ENCODE measurements at places on chromosomes 5 and 9.

- DNase-seq, result no peak
Measured at GRCh38 chr9:126420135-126420534, 93.5 kb downstream of the MVB12B start.

GRCh38 chr9:88533951-88534455, 975 bp upstream of the NXNL2 start:
- DNase-seq, result no peak

- no peak for DNase-seq
Measured at GRCh38 chr5:93909356-93909755, 168.0 kb upstream of the POU5F2 start.

GRCh38 chr9:3001311-3001710, 157.4 kb upstream of the PUM3 start:
- no peak for DNase-seq

DNA sequence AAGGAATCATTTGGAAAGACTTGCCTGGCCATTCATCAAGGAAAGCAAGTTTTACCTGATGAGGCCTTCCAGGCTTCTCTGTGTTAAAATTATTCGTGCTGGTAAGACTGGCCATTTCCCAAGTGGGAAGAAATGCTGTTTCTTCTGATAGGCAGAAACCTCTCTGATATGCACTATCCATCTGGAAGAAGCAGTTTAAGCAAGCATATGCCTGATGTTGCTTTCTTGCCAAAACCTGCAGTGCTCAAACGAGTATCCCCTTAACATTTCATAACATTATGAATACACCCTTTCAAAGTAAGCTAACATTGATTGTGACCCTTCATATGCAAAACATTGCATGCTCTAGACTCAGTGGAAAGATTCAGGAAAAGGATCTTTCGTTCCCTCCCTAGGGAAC, 36.0 kb upstream of the PRLR start:
- DNase-seq, result no peak

- no peak for DNase-seq
Measured at GRCh38 chr9:135034106-135034505, 53.4 kb upstream of the OLFM1 start.

GRCh38 chr5:117118499-117118898, 543.9 kb upstream of the SEMA6A start:
- no peak for DNase-seq

DNA sequence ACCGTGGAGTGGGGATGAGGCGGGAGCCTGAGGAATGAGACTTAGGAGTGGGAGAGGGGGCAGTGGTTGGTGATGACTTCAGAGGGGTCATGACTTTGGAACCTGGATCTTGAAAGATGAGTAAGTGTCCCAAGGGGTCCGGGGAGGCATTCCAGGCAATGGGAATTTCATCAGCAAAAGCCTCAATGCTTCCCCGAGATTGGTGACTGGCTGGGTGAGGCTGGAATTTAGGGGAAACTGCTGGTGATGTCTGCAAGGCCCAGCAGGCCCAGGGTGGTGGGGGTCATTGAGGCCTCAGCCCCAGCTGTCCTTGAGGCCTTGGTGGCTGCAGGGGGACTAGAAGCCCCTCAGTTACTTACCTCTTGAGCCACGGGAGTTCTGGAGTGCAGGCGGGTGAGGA, 7.5 kb downstream of the NDST1 start:
- no peak for DNase-seq

DNA sequence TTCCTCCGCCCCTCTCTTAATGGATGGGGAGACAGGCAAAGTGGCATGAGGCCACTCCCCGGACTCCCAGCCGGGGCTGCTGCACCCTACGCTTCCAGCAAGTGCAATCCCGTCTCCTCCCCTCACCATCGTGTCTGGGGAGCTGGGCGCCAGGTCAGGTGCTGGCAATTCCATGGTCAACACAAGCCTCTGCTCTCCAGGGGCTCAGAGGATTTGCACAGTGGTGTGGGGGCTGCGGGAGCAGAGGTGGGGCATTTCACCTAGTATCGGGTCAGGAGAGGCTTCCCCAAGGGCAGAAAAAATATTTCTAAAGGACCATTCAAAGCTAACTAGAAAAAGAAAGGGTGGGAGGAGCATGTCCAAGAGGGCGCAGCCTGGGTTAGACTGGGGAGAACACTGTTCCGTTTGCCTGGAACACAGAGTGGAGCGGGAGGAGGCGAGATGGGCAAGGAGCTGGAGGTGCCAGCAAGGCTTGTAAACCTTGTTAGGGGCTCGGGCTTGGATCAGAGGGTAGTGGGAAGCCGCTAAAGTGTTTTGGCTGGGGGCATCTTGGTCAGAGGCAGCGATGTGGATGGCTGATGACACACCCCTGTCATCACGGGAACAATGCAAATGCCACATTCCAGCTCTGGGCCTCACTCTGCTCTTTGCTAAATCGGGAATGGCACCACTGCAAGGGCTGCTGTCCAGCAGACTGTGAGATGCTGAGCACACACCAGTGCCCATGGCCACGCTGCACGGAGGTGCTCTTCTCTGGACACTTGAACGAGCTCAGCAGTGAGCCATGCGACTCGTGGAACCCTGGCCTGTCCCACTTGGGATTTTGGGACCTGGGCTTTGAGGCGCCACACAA, 191.7 kb downstream of the CDK5RAP2 start:
- DNase-seq, result no peak

GRCh38 chr5:11898787-11899186, 5.5 kb downstream of the CTNND2 start:
- DNase-seq, result no peak

DNA sequence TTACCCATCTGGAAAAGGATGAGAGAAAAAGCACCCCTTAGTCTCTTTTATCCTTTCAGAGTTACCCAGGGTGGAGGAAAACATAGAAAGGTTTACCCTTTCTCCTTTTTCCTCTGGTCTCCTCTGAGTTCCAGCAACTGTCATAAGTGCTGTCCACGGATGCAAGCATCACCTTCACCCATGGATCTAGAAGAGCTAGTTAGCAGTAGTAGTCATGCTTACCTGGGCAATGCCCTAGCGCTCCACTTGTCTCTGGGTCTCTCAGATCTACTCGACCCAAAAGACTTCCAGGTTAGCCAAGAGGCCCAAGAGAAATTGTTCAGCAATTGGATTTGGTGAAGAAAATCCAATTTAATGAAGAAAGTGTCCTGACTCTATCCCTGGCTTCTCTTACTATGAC, 656.2 kb upstream of the PTPRD start:
- no peak for DNase-seq
